Daoy (cell line): ENCODE measurements at places on chromosomes 13 and 19.

DNA sequence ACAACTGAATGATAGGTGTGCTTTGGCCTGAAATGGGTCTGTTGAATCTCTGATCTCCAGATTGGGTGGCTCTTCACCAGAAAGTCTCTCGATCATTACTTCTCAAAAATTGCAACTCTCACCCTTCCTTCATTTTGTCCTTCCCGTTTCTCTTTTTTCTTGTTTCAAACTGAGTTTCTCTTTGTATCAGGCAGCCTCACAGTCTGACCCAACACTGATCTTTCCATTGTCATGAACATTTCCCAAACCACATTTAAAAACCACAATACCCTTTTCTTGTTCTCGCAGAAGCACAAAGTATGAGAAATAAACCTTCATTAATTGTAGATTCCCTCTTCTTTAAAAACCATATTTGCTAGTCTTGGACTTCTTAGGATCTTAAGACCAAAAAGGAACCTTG lies 33.6 kb upstream of the HMGB1 start:
- DNase-seq = no peak

DNA sequence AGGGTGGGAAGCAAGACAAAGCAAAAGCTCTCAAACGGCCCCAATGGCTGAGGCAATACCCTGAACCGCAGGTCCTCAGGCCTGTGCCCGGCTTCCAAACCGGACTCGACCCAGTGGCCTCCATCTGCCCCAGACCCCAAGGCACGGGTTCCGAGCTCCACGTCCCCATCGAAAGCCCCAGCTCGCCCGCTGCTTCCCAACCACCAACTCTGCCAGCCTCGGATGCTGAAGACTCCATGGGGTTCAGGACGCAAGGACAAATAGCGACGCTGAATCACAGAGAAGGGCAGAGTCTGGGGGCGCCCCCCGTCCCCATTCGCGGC lies 559 bp downstream of the POLR2E start:
- DNase-seq = no peak

DNA sequence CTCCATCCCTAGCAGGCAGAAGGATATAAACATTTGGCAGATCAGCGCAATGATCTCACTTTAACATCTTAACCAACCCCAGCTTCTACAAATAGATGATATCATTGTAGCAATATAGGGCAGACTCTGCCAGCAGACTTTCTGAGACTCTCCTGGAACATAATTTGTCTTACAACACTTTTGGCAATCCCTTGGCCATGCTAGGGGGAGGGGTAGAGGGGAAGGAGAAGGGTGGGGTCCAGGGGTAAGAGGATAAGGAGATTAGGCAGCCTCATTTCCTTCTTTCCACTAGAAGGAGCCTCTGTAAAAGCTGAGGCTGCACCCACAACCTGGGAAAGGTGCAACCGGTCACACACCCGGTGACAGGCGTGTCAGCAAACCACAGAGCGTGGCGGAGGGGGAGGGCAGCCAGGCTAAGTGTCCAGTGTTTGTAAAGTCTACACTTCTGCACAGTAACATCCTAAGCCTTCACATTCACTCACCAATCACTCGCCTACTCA lies 8.7 kb upstream of the UBAC2 start:
- DNase-seq = peak; percentile 27

GRCh38 chr13:96822895-96823294 lies 171.4 kb downstream of the OXGR1 start:
- peak; percentile 56 for DNase-seq

DNA sequence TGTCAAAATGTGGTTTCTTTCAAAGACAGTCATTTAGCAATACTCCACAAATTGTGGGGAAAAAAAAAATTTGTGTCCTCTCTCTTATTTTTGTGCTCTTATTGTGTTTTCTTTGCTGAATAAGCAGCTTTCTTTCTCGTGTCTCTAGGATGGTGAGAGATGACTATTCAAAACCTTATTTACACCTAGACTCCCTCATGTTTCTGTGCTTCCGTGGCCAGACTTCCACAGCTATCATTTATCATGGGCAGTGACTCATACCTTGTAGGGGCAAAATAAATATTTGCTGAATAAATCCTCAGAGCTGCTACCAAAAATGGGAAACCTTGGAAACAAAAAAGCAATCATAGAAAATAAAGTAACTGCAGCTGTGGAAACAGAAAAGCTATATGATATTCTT lies 204.9 kb upstream of the MIR17HG start:
- peak; percentile 43 for DNase-seq

DNA sequence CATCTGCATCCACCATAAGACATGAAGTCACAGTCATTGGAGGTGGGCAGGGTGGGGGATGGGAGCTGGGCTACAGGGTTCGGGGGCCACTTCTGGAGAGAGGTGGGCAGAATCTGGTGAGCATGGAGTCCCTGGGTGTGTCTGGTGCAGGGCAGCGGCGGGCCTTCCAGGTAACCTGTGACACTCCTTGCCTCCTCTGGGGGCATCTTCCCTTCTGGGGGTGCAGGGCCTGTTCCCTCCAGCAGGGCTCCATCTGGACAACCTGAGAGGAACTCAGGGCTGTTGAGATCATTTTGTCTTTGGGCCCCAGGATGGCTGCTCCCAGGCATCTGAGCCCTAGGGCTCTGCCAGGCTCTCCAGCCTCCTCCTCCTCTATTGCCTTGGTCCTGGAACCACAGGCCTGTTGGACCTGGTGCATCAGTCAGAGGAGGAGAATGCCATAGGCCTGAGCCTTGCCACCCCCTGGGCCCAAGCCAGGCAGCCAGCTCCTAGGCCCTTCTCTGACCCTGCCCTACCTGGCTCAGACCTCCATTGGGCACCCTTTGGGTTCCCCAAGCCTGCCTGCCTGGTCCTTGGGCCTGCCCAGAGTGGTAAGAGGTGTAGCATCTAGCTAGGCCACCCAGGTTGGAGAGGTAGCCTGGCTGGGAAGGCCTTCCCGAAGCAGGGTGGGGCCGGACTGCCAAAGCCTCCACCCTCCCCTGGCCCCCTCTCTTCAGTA lies 13.4 kb downstream of the LYL1 start:
- peak; percentile 30 for DNase-seq
